IPS DF 19.7 (cell line): ENCODE measurements at places on chromosomes 2 and 18.

GRCh38 chr18:35542356-35542755 lies 39.2 kb upstream of the GALNT1 start:
- no peak for DNase-seq

DNA sequence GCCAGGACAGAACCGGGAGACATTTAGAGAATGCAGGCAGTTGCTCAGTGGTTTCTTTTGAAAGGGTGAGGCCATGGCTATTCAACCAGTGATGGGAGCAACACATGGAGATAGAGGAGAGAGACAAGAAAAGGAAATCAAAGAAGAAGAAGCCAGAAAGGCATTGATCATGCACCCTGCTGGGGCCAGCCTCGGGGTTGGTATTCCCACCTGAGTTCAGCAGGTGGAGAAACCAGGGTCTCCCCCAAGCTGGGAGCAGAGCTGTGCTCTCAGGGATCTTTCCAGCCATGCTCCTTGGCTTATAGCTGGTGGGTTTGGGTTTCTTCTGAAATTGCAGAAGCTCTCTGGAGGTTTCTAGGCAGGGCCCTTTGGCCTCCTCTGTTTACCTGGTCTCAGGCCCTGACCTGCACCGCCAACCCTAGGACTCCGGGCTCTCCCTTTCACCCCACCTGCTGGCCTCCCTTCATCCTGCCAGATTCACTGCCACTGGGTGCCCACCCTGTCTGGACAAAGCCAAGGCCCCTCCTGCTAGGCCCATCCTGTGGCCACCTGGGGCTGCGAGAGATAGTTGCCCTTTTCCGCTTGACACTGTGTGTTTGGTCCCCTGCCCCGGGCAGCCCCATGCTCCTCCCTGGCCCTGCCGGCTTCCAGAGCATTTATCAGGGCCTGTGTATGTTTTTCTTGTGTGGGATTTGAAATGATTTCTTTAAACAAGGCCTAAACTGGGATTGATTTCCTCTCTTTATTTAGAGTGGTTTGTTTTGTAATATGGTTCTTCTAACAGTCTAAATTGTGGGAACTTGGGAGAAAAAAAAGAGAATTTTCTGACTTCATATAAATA lies 126.7 kb downstream of the DDX1 start:
- no peak for DNase-seq

GRCh38 chr2:85551698-85552678 lies 9.3 kb downstream of the GGCX start:
- no peak for DNase-seq

GRCh38 chr2:45441571-45441970 lies 169.5 kb downstream of the SRBD1 start:
- no peak for DNase-seq

GRCh38 chr2:122340246-122340645 lies 584.8 kb downstream of the TSN start:
- no peak for DNase-seq
